ENCODE measurements at places on chromosomes 11 and 22.

GRCh38 chr11:88501541-88501940, 164.0 kb upstream of the CTSC start:
- DNase-seq: no peak

DNA sequence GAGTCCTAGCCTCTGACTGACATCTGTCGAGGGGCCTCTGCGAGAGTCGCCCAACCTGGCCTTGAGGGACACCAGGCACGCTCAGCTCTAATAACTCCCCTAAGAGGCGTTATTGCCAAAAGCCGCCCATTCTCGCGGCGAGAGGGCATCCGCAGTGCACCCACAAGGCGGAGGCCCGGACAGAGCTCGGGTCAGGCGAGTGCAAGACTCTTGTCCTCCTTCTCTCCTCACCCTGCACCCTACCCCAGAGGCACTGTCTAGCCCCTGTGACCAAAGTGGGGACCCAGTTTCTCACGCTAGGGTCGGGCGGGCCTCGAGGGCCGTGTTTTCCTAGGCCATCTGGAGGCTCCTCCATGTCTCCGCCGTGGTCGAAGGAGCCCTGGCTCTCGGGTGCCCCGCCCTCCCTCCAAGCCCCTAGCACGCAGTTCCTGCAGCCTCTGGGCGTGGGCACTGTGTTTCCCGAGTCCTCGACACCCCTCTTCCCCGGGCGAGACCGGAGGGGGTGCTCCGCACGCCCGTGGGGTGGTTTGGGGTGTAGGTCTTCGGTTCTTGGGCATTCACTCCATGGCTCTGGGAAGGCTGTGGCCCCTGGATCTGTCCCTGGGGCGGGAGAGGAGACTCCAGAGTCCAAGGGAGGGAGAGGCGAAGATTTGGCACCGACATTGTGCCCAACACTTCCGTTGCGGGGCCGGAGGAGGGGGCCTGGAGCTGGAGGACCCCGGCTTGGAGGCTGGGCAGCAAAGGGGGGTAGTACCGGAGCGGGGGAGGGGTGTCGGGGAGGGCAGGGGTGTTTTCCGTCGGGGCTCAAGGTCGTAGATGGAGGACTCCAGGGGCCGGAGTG, 1.0 kb downstream of the CHRM4 start:
- no peak for DNase-seq

DNA sequence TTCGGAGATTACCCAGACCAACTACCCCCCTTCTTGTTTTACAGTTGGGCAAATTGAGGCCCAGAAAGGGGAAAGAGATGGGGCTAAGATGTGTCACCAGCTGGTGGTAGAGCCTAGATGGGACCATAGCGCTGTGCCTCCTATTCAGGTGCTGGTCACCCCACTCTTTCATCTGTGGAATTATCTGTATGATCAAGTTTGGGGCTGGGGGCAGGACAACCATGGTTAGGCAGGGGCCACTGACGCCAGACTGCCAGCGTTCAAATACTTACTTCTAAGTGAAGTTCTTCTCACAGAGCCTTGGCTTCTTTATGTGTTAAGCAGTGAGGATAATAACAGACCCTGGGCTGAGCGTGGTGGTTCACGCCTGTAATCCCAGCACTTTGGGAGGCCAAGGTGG, 55.9 kb downstream of the IGLL1 start:
- DNase-seq: no peak

DNA sequence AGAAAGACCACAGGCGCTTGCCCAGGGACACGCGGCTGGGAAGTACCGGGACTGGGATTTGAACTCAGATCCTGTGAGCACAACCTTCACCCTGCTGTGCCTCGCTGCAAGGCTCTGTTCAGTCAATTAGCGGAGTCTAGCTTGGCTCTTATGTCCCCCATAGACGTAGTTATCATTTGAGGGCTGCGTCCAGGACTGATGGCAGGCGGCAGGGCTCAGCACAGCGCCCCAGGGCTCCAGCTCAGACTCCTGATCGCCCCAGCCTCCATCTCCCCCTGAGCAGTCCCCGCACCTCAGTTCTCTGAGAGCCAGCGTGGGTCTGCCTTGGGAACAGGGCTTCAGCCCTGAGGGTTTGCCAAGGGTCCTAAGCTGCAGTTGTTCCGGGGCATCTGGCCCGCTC, 19.8 kb downstream of the MRGPRG start:
- no peak for DNase-seq

GRCh38 chr22:19687561-19688300, 26.6 kb upstream of the SEPTIN5 start:
- no peak for DNase-seq

DNA sequence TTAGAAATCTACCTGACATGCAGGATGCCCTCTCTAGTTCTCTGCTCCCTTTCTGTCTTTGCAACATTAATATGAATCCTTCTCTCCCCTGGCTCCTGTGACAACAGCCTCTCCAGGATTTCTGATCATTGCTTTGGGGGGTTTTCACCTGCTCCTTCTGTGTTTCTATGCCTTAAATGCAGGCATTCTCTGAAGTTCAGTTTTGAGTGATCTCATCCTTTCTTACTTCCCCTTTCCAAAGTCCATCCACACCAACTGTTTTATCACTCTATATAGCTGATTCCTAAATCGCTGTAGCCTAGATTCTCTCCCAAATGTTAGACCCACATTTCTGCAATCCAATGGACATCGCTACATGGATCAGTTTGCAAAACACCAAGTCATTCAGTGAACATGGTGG, 330.7 kb upstream of the NCAM1 start:
- no peak for DNase-seq
